Suprapubic skin (tissue), 4 donors: ENCODE measurements at places on chromosomes 5 and 9. TPM values are rescaled to one million over a fixed set of nuclear protein-coding genes. Genes with fewer than 3 reads are reported as not detected.

Gene SLC25A2
- 0.57 TPM for total RNA-seq

GRCh38 chr5:93800988-93801811 lies 59.8 kb upstream of the POU5F2 start:
- DNase-seq: no peak

GRCh38 chr5:98296426-98296825 lies 477.0 kb upstream of the RGMB start:
- no peak for DNase-seq

DNA sequence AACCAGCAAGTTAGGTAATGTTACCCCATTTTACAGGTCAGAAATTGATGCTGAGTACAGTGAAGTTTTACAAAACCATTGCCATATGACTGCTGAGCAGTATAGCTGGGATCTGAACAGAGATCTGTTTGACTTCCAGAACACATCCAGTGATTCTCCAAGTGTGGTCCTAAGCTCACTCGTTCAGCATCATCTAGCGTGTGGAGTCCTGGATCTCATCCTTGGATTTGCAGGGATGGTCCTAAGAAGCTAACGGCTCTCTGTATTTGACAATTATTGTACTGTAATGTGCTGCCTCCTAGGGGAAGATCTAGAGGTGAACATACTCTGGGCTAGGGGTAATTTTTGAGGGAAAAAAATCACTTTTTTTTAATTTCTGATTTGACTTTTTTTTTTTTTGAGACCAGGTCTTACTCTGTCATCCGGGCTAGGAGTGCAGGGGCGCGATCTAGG lies 1.4 kb downstream of the SLC26A2 start:
- no peak for DNase-seq

DNA sequence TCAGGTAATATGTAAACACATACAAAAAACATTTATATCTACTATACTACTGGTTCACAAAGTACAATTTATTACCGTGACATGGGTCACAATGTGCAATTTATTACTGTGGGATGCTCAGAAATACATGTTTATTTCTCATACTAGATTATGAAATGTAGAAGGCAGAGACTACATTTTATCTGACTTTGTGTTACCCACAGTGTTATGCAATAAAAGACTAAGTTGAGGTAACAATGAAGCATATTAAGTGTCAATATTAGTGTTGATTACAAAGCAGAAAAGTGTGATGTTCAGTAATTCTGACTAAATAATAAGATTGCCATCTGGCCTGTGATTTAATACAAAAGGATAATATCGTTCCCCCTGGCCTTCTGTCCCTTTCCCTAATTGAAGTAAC lies 42.4 kb downstream of the CPLANE1 start:
- DNase-seq: no peak

DNA sequence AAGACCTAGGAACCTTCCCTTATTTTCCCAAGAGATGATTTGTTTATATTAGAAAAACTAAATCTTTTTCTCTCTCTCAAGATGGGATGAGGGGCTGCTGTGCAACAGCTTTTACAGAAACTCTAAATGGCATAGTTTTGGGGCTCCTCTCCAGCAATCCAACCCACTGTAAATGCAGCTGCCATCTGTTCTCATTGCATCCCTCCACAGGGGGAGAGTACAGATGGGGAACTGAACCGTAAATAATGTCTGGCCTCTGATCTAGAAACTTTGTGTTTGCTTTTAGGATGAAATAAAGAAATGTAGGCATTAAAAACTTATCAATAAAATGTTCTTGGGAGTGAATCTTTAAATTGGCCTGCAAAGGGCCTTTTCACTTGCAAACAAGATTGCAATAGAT lies 291.4 kb downstream of the MCTP1 start:
- DNase-seq: no peak
